MV-4-11 (cell line): ENCODE measurements at places on chromosomes 5 and 9.

GRCh38 chr9:128505414-128505765 lies 871 bp downstream of the GLE1 start:
- no peak for DNase-seq

- no peak for DNase-seq
Measured at GRCh38 chr5:178627259-178627598, 379 bp upstream of the CLK4 start.

- DNase-seq, result no peak
Measured at GRCh38 chr9:137973829-137974416, 96.3 kb downstream of the CACNA1B start.

DNA sequence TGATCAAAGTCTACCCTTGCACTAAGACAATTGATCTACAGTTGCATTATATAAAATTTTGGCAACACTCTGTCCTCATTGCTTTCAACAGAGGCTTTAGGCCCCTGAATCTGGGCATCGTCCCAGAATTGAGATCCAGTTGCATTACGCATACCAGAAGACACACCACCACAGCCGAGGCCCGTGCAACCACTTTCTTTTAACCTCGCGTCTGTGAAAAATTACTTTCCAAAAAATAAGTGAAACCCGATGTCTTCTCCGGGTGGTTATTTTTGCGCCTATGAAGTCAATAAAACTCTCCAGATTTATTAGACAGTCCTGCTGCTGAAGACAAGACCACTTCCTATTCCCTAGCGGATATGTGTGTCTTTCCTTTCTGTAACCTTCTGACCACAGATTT lies 52.1 kb upstream of the NFIB start:
- DNase-seq, result no peak

GRCh38 chr9:70257991-70258691 lies 637 bp upstream of the SMC5 start:
- peak; percentile 17 for DNase-seq
